ENCODE measurements at places on chromosomes 1 and 21. TPM values are rescaled to one million over a fixed set of nuclear protein-coding genes. Genes with fewer than 3 reads are reported as not detected.

Gene APP
- total RNA-seq = 808 TPM

Gene FAM110D
- total RNA-seq = not detected

Gene STUM
- not detected for total RNA-seq

Gene GBP5
- not detected for total RNA-seq

Gene OVAAL
- total RNA-seq = 0.61 TPM

Gene NTMT2
- total RNA-seq = not detected

Gene PGBD5
- 7.5 TPM for total RNA-seq

Gene FOXD2
- total RNA-seq = 1.6 TPM

Gene ITLN1
- not detected for total RNA-seq

Gene RGL1
- total RNA-seq = 0.91 TPM

Gene PYHIN1
- total RNA-seq = not detected

Gene CYP4A11
- total RNA-seq = not detected

Gene ABCD3
- 7.1 TPM for total RNA-seq

Gene ACTL8
- 1.2 TPM for total RNA-seq

Gene LELP1
- total RNA-seq = not detected

Gene CD53
- total RNA-seq = not detected

Gene SPATA46
- total RNA-seq = not detected

Gene HCN3
- 0.06 TPM for total RNA-seq

Gene TACSTD2
- total RNA-seq = not detected

Gene BRINP3
- not detected for total RNA-seq

Gene CYP4Z1
- not detected for total RNA-seq

Gene RAB7B
- 1.1 TPM for total RNA-seq

Gene FLAD1
- total RNA-seq = 33.4 TPM

Gene C1orf87
- total RNA-seq = not detected

Gene MAP10
- 2.3 TPM for total RNA-seq

Gene THEM5
- total RNA-seq = not detected

Gene FCAMR
- total RNA-seq = 0.14 TPM

Gene LAMC2
- total RNA-seq = 97.5 TPM

Data from Caki2 (cell line).